ENCODE measurements at places on chromosomes 7 and 10.
A peak's percentile ranks its signal among the peaks of the same experiment; 100 is the strongest.

GRCh38 chr10:3605882-3606281 is 179.1 kb downstream of the KLF6 start:
- DNase-seq, result no peak

DNA sequence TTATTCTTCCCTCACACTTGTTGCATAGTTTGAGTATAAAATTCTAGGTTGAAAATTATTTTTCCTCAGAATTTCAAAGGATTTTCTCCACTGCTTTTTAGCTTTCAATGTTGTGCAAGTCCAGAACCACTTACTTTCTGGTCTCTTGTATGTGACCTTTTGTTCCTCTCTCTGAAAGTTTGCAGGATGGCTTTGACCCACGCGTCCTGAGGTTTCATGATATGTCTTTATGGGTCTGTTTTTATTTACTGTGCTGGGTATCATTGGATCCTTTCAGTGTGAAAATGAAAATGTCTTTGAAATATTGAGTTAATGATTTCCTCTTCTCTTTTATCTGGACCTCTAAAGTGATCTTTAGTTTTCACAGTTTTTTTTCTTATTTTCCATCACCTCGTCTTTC is 38.5 kb downstream of the C1GALT1 start:
- no peak for DNase-seq

DNA sequence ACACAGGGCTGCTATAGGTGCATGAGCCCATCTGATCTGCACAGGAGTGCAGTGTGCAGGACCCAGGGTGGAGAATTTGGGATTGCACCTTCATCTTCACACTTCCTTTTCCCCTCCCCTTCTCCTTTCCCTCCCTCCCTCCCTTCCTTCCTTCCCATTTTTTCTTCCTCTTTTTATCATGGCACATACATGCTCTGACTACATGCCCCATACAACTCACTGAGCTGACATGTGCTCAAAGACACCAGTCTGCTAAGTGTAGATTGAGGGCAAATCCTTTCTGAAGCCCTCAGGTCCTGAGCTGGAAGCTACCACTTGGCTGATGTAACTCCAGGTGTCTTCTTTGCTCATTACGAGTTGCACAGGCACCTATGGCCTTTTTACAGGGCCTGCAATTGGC is 365.3 kb upstream of the ZNF32 start:
- DNase-seq, result no peak

DNA sequence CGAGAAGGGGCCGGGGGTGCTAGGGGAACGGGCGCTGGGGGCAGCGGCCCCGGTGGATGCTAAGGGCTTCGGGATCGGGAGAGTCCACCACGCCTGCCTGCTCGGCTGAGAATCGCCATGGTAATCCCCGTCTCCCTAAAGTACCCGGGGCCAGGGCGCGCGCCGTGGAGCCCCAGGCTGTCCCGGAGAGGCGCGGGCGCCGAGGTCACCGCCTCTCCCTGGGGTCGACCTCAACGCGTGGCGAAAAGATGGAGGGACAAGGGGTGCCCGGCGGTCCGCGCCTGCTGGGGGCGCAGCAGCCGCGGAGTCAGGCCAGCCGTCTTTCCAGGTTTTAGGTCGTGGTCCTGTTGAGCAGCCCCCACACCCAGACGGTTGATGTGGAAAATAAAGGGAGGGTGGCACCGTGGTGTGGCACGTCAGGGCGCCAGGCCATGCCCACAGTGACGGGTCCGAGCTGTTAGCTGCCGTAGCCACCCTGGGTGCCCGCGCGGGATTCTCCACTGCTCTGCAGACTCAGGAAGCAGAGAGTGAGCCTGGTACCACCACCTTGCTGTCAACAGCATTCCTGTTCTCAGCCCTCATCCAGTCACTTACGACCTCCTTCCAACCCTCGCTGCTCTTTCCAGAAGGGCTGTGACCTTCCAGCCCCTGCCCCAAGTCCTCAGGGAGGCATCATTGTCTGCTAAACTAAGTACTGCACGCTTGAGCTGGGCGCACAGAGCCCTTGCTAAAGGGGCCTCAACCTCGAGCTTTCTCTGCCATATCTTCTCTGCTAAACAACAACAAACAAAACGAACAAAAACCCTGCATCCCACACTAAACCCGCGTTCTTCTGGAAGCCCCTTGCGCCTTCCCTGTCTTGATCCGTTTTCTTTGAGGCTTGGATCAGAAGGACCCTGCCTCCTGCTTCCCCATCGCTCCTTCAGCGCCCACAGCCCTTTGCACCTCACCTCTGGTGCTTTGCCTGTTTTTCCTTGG is 666 bp downstream of the SMKR1 start:
- DNase-seq, result no peak

GRCh38 chr10:8583096-8583495 is 528.6 kb downstream of the GATA3 start:
- no peak for DNase-seq

GRCh38 chr10:12902135-12902572 is 99.4 kb downstream of the CCDC3 start:
- DNase-seq, result peak; percentile 45

- DNase-seq, result no peak
These were observed 250.5 kb upstream of the MEOX2 start for GRCh38 chr7:15936991-15937390.

DNA sequence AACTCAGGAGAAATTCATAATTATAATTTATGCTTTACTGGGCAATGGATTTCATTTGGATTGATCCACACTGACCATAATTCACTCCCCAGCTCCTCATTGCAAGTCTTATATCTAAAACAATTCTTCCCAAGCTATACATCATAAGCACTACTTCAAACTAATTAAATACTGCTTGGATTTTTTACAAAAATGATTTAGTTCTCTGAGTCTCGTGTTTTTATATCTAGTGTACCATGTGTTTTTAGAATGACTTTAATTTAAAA is 443.8 kb downstream of the GPAM start:
- no peak for DNase-seq

GRCh38 chr7:155713384-155713783 is 68.9 kb downstream of the RBM33 start:
- DNase-seq, result no peak

DNA sequence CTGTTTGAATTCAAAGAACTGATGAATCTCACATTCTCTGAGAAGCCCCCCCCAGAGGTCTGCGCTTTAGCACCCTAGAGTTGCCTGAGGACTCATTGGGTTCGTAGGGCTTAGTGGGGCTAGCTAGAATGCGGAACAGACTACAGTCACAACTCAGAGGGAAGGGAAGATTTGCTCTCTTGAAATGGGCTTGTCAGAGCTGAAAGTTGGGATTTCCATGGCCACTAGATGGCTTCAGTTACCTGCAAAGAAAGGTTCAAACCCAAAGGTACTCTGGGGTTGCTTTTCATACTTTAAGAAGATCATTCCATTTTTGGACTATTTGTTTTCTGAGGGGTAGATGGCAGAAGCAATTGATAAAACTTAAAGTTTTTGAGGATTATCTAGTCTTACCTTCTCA is 205.0 kb downstream of the BBS9 start:
- DNase-seq, result no peak

DNA sequence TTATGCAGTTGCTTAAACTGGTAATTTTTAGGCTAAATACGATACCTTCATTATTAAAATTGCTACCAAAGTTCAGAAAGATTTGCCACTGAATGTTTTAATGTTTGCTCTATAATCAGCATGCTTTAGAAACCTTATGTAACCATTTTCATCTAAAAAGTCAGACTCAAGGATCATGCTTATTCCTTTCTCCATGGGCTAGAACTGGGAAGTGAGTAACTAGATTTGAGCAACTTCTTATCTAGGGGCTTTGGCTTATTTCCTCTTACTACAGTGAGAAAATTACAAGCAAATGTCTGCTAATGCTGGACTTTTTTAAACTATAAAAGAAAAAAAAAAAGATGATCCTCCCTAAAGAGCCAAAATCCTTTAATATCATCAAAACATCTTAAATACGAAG is 215.9 kb downstream of the CRPPA start:
- no peak for DNase-seq

GRCh38 chr10:122164023-122164601 is 107.0 kb upstream of the BTBD16 start:
- DNase-seq, result no peak

- no peak for DNase-seq
These were observed 35.6 kb upstream of the LAMB4 start for GRCh38 chr7:108165723-108166122.

GRCh38 chr7:79159040-79159664 is 294.3 kb downstream of the MAGI2 start:
- no peak for DNase-seq

DNA sequence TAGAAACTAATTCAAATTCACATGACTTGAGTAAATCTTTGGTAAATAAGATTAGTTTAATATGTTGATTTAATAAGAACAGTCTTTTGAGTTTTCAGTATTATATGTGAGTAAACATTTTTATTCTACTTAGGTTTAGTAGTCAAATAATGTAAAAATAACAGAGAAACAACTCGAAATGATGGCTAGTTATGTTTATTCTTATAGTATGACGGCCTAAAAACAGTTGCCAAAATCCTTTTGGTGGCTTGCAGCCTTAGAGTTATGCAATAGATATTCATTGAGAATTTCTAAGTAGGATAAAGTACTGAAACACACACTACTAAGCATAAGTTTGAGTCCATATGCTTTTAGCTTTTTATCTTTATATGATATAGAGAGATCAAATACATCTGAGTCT is 184.8 kb downstream of the GNAI1 start:
- DNase-seq, result no peak

GRCh38 chr7:131557652-131558385 is 1.4 kb upstream of the PODXL start:
- DNase-seq, result no peak

DNA sequence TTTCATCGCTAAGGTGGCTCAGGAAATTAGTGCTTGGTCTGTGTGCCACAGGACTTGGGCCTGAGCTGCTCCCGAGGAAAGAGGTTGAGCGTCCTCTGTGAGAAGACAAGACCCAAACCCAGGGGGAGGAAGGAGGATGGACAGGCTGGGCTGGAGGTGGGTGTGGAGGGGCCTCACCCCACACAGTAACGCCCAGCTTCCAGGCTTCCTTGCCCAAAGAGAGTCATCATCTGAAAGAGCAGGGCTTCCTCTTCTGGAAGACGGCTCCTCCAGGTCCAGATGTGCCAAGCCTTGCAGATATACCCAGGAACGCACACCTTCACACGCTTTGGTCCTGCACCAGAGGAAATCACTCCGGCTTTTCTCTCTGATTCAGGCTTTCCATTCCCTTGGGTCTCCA is 127.8 kb upstream of the MGMT start:
- DNase-seq, result no peak

GRCh38 chr7:104862719-104863118 is 151.3 kb upstream of the KMT2E start:
- DNase-seq, result no peak

DNA sequence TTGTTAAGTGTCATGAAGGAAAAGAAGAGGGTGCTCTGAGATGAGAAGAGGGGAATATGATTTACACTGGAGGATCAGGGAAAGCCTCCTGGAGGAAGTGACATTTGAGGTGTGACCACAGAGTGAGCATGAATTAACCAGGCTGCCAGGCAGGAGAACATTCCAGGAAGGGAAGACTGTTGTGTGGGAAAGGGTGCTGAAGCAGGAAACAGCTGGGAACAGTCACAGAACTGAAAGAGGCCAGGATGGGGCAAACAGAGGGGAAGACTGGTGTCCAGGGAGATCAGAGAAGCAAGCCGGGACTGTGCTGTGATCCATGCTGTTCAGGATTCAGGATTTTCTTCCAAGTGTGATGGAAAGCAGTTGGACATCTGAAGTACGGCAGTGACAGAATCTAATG is 14.9 kb downstream of the HIPK2 start:
- no peak for DNase-seq

DNA sequence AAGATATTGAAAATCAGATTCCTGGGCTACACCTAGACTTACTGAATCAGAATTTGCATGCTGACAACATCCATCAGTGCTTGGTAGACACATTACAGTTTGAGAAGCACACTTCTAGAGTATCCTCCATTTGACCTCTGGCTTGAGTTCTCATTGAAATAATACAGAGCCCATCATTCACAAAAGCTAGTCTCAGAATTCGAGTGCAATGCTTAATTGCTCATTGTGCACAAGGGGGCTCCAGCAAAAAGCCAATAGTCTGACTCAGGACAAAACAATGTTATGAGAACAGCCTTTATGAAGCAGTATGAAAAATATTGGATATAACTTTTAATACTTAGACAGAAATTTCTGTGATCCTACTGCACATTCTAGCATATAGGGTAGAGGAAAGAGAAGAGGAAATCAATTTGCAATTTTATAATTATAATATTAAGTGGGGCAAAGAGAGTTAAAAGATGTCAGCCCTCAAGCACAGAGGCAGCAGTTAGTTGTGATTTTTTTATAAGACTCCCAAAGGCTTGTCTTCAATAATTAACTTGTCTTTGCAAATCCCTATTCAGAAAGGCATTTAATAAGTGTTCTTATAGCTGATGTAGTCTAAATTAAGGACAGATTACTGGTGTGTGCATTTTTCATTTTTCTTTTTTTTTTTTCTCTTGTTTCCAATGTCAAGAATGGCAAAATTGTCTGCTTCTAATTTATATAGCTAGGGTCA is 105.8 kb upstream of the ANK3 start:
- DNase-seq, result no peak

Data from stimulated activated naive CD4-positive, alpha-beta T cell (primary cell).